ENCODE measurements at places on chromosomes 1 and 21. TPM values are rescaled to one million over a fixed set of nuclear protein-coding genes. Genes with fewer than 3 reads are reported as not detected.

APH1A gene
- 130 TPM for total RNA-seq

DNA sequence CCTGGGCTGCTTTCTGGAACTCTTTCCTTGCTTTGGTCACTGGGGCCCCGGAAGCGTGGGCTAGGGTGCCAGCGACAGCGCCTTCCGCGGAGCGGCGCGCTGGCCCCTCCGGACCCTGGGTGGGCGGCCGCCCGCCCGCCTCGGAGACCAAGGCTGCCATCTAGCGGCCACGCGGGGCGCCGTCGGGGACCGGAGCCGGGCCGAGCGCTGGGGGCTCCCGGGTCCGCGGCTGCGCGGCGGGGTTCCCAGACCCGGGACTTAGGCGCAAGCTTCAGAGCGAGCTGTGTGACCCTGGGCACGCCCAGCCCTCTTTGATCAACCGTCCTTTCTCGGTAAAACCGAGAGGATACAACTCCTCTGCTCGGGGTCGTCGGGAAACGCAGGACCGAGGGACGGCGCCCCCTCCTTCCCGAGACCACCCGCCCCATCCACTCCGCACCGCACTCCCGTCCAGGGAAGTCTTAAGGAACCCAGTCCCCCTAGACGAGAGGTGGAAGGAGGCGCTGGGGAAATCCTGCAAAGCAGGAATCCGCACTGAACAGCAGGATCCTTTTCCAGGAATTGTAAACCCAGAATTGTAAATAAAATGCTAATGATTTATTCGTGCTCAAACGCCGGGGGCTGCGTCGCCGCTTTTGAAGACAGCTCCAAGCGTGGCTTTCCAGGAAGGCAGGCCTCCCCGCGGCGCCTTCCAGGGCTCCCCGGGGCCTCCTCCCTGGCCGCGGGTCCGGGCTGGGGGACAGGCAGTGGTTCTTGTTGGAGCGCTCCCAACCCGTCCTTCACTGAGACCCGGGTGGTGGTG lies 41.2 kb downstream of the RRAGC start:
- no peak overlapping the region for H3K4me3 ChIP-seq
- no peak for DNase-seq
- H3K27ac ChIP-seq: no peak overlapping the region
- no peaks in the 10 kb centered on the region for H3K4me1 ChIP-seq
- H3K36me3 ChIP-seq: no peaks in the 10 kb centered on the region
- no peaks in the 10 kb centered on the region for H3K27me3 ChIP-seq

DNA sequence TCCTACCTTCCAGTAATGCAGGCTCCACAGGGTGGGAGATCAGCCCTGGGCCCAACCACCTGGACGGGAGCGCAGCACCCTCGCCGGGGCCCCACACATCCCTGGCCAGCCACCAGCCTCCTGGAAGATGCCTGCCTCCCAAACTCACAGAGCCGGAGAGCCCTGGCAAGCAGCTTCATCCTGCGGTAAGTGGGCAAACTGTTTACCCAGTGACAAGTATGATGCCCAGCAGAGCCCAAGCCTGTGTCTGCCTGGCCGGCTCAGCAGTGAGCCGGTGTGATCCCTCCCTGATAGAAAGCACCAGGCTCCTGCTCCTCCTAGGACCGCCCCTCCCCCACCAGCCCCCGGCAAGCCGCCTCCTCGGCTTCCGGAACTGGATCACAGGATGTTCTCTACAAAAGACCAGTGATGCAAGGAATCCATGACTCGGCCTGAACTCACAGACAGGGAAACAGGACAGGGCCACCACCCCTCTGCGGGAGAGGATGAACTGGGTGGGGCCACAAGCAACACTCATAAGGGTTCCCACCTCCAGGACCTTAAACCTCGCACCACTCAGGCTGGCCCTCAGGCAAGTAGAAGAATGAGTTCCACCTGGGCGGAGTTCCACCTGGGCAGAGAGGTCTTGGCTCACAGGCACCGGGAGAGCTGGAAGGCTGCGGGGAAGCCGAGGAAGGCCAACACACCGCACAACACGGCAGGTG lies 7.9 kb downstream of the ACOT7 start:
- H3K27me3 ChIP-seq: no peaks in the 10 kb centered on the region
- peak; percentile 35 for DNase-seq
- no peak overlapping the region for H3K4me3 ChIP-seq
- H3K27ac ChIP-seq: no peak overlapping the region
- H3K4me1 ChIP-seq: no peaks in the 10 kb centered on the region
- no peaks in the 10 kb centered on the region for H3K36me3 ChIP-seq

GRCh38 chr1:49252917-49253316 lies 476.2 kb upstream of the BEND5 start:
- no peaks in the 10 kb centered on the region for H3K27me3 ChIP-seq
- no peaks in the 10 kb centered on the region for H3K36me3 ChIP-seq
- H3K27ac ChIP-seq: no peak overlapping the region
- no peak overlapping the region for H3K4me3 ChIP-seq
- no peaks in the 10 kb centered on the region for H3K4me1 ChIP-seq

DNA sequence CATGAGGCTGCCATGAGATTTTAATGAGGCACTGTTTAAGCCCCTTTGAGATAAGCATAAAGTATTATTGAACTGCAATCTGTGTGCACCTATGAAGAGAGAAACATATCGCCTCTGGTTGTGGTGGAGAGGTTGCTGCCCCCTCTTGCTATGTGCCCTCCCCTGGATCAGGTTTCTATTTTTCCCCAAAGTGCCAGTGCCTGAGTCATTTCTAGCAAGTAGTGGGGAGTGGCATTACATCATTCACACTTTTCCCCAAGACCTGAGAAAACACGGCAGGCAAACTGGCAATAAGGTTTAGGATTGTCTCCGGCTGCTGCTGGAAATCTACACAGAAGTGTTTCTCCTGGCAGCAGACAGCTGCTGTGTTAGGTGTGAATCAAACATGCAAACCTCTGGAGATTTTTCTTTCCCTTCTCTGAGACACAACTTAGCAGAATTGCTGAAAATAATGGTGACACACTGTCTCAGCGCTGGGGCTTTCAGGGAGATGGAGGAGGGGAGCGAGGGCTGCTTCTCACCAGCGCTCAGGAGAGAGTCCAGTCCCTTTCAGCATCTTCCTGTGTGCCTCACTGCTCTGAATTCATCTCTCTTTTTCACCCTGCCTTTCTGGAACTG lies 13.7 kb upstream of the RGS16 start:
- H3K36me3 ChIP-seq: no peaks in the 10 kb centered on the region
- H3K4me1 ChIP-seq: peaks cover 55% of the 10 kb centered on the region
- H3K27ac ChIP-seq: peak overlapping the region; percentile 76
- no peak overlapping the region for H3K4me3 ChIP-seq
- no peaks in the 10 kb centered on the region for H3K27me3 ChIP-seq

Measured in Karpas-422 (cell line).